Anterior cingulate cortex (tissue), 58 donors: ENCODE measurements at places on chromosomes 4 and X.

- DNase-seq = no peak
These were observed 30.8 kb downstream of the HERC3 start for GRCh38 chr4:88623097-88623496.

GRCh38 chr4:188154668-188155405 is 15.6 kb downstream of the TRIML1 start:
- DNase-seq = no peak

- DNase-seq = no peak
These were observed 272.3 kb upstream of the RPS6KA3 start for GRCh38 chrX:20538974-20539373.

GRCh38 chr4:128841402-128841801 is 31.9 kb downstream of the JADE1 start:
- no peak for DNase-seq

DNA sequence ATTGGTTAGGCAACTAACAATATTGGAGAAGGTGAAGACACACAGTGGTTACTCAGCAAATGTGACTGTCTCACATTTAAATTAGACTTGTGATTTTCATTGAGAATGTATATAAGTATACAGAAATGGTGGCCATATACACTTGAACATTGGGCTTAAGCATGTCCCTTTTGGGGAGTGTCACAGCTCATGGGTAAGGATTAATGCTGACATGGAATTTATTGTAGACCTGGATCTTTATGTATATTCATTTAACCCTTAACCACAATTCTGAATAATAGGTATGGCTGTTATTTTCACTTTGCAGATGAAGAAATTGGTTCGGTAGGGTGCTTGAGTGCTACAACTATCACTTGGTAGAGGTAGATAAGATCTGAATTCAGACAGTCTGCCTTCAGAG is 95.5 kb upstream of the WDFY3 start:
- DNase-seq = no peak

DNA sequence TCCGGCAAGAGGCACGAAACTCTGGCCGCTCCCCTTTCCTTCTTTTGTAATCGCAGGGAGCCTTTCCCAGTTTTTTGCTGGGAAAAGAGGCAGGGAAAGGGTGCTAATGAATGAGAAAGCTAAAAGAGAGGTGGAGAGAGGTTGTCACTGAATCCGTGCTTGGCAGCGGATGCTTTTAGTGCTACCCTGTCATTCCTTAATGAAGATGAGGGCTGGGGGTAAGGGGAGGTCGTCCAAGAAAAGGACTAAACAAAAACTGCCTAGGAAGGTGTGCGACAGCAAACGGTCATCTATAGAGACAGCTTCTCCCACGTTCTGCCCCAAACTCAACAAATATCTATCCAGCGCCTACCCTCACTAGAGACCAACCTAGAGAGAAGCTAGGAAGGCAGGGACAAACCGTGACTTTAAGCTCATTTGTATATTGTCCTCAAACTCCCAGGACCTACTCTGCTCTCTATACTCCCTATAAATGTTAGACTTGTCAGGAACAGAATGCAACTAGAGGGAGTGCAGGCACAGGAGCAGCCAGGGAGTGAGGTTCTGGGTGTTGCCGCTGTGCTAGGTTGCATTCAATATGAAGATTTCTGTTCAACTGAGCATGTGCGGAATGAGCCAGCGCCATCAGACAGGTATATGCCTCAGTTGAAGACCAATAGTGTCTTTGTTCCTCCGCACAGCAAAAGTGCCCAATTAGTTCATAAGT is 777 bp upstream of the CASK start:
- DNase-seq = peak; percentile 13

DNA sequence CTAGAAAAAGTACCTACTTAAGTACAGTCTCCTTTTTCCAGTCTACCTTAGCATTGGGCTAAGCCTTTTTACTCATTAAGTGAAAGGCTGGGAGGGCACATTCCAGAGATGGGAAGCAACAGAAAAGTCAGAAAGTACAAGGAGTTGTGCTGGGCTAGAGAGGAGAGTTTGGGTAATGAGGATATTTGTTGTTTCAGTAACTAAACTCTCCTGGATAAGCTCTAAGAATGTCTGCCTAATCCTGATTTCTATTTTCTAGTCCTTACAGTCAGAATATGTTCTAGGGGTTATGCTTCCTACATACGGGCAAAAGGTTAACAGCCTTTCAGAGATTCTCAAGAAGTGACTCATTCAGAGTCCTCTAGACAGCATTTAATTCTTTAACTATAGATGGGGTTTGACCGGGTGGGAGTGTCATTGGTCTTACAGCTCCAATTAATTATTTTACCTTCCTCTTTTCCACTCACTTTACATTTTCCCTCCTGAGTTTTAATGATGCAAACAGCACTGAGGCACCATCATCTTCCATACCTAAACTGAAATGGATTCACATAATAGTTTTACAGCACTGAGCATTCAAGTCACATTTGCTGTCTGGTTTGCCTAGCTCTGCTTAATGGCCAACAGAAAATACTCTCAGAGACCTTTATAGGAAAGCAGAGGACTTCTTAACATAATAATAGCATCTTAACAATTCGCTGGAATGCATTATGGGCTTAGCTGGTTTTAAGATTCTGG is 42.9 kb downstream of the USP26 start:
- DNase-seq = no peak

DNA sequence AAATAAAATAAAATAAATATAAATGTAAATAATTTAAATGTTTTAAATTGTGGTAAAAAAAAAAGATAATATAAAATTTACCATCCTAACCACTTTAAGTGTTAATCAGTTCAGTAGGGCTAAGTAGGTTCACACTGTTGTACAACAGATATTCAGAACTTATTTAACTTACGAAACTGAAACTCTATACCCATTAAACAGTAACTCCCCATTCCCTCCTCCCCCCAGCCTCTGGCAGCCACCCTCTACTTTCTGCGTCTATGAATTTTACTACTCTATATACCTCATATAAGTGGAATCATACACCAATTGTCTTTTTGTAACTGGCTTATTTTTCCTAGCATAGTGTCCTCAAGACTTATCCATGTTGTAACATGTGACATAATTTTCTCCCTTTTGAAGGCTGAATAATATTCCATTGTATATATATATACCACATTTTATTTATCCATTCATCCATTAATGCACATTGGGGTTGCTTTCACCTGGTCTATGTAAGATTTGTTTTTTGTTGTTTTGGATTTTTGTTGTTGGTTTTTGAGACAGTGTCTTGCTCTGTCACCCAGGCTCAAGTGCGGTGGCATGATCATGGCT is 32.5 kb upstream of the ELF2 start:
- no peak for DNase-seq

GRCh38 chr4:6689506-6689960 is 4.1 kb upstream of the S100P start:
- DNase-seq = no peak

DNA sequence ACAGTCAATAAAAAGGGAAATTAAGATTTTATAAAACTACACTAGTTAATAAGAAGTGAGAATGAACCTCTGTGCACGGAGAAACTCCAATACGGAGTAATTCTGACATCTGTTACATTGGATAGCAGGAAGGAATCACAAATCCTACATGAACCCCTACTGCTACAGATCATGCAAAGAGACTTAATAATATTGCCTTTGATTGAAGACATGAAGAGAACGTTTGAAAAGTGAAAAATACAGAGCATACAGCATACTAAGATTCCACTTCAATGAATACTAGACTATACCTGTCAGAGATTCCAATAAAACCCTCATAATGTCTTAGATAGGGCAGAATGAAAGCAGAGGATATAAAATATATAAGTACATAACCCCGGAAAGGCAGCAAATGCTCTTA is 360.4 kb upstream of the GALNT7 start:
- no peak for DNase-seq

DNA sequence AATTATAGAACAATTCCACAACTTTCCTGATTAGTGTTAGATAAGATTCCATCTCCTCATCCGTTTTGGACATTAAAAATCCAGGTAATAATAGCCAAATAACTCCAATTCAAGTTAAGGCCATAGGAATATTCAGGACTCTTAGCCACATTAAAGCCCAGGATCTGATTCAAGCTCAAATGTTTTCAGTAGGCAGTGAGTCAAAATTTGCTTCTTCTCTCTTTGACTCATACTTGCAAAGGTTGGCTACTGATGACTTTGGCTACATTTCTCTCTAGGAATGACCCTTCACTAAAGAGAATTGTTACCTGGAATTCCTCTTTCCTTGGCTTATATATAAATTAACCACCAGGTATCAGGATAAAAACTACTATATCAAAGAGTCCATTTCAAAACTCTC is 354.9 kb upstream of the HS3ST1 start:
- no peak for DNase-seq

GRCh38 chr4:72377491-72378194 is 191.4 kb downstream of the ADAMTS3 start:
- DNase-seq = no peak

DNA sequence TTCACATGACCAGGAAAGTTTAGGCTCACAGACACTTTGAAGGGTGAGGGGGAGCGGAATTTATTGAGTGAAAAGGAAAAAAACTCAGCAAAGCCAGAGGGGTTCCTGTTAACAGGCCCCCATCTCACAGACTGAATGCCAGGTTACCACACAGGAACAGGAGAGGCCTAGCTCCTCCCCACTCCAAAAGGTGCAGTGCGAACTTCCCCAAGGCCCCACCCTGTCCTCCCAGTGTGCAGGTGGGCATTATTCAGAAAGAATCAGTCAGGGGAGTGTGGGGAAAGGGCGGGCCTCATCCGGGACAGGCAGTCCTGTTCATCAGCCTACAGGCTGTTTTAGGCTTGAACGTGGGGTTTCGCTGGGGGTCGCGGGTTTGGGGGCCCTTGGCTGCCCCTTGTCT is 4.0 kb downstream of the OTC start:
- DNase-seq = no peak

- DNase-seq = no peak
These were observed 1.9 kb downstream of the RNF4 start for GRCh38 chr4:2470791-2471190.

DNA sequence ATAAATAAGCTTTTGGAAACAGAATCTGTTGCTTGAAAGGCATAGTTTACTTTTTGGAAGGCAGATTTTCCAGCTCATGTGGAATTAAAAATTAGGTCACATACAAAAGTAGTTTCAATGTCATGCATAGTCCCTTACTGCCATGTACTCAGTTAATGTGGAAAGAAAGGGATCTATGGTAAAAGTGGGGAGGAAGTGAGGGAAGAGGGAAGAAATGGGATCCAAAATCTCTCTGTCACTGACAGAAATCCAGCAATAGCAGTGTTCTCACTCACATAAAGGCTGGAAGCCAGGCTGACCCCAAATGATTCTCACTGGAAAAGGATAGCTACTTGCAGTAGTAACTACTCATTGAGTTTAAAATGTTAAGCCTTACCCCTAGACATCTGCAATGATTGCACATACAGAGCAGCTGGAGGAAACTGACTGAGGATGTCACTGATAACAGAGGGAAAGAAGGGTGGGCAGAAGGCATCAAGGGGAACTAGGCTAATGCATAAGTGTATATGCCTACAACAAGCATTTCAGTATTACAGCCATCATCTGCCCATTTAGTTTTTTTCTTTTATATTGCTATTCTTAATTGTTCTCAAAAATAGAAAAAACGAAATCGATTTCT is 445.6 kb downstream of the FAT4 start:
- no peak for DNase-seq

GRCh38 chr4:25956260-25956659 is 42.2 kb downstream of the SMIM20 start:
- no peak for DNase-seq

DNA sequence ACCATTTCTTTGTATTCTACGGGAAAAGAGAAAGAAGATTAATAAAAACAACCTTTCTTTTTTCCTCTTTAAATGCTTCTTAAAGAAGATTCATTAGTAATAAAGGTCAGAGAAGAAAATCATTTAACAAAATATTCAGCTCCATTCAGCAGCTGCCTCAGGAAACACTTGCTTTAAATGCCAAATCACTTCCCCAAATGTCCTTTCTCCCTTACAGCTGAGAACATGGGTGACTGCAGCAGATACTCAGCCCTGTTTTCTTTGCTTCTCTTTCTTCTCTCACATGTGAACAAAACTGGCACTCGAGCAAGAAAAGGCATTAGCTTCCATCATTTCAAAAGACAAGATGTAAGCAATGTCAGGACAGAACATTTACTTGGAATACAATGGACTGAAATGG is 120.2 kb downstream of the INPP4B start:
- DNase-seq = no peak

DNA sequence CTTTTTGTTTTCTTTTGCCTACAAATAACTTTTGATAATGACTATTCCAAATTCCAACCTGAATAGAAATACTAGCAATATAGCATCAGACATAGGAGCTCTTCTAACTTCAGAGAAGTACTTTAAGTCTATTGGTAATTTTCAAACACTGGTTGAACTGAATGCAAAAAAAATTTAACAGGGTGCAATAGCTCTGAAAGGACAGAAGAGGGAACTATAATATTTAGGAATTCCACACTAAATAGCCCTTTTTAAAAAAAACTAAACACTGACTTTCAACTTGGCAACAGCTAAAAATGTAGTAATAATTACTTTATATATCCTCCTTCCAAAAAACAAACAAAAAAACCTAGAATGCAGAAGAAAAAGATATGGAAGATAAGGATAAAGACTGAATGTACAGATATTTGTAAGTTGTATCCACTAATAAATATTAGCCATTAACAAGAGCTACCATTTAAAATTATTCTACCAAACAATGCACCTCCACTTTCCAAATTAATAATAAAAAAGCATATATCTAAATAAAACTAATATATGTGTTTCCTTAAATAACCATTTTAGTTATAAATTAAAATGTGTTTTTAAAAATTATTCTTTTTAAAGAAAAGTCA is 81.4 kb downstream of the FBXW7 start:
- no peak for DNase-seq

DNA sequence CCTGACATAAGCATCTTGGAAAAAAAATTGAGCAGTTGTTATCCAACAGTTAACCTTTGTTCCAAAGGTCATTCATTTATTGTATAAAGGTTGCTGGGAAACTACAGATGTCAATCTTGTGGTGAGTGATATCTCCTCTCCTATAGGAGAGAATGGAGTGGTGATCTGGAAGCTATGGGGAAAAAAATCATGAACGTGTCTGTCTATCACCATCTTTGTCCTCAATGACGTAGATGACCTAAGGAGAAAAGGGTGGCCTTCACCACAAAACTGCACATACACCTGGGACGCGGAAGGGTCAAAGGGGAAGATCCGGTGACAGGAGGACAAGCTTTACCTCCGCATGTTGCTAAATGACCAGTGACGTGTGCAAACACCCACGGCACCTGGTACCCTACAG is 27.3 kb downstream of the ASB5 start:
- no peak for DNase-seq

DNA sequence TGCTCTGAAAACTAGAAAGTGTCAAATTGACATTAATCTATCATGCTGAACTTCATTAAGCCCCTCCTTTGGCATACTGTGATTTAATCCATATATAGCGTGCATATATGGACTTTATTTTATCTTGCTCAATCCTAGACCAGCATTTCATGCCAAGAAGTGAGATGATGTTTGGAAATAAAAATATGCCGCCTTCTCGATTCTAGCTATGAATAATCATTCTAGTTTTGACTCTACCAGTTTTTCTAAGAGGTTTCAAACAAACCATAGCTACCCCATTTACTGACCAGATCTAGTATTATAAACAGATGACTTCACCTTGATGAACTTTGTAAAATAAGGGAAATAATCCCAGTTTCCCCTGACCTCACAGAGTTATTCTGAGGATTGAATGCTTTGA is 95.0 kb downstream of the ARX start:
- DNase-seq = no peak

GRCh38 chr4:166078383-166078782 is 205.3 kb downstream of the TLL1 start:
- no peak for DNase-seq

- no peak for DNase-seq
These were observed 5.7 kb downstream of the FAM50A start for GRCh38 chrX:154449618-154450017.
